ENCODE measurements at places on chromosomes 1 and 21.

- DNase-seq = peak; percentile 51
Observed at GRCh38 chr1:200205216-200205995, 177.9 kb downstream of the NR5A2 start.

- no peak for DNase-seq
Observed at GRCh38 chr1:93722081-93723031, 40.7 kb upstream of the BCAR3 start.

DNA sequence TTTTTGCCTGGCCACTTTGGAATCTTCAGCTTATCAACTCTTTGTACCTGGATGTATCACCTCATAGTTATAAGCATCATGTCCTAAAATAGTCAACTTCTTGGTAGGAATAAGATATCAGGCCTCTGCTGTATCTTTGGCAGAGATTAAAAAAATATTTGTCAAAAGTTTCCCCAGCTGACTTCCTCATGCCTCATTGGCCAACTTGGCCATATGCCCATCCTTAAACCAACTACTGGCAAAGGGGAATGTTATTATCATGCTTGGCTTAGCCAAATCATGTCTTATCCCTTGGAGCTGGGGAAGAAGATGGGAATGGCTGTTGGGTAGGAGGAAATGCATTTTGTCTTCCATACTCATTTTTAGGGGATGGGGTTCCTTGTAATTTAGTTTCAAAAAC, 23.4 kb downstream of the NFASC start:
- DNase-seq = no peak

DNA sequence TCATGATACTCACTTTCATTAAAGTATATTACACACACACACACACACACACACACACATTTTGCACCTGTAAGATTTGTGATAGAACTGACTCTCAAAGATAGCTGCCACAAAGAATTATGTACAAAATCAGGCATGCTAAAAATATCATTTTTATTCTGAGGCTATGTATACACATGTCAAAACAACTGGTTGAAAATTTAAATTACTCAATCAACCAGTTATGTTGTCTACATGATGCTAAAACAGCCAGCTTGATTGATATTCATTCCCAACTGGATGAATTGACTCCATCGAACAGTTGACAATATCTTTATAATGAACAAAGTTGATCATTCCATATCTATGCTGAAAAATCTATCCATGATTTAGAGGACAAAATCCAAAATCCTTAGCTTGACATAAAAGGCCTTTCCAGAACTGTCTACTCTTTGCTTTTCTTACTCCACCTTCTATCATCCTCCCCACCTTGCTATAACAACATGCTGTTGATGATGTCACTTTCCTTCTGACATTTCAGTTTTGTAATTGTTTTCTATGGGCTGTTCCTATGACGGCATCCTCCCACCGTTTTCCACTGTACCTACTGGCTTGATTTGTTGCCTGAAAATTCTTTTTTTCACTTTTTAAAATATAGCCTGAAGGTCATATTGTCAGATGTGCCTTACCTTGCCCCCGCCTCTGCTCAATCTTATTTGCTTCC, 321.5 kb upstream of the OLFM3 start:
- no peak for DNase-seq

DNA sequence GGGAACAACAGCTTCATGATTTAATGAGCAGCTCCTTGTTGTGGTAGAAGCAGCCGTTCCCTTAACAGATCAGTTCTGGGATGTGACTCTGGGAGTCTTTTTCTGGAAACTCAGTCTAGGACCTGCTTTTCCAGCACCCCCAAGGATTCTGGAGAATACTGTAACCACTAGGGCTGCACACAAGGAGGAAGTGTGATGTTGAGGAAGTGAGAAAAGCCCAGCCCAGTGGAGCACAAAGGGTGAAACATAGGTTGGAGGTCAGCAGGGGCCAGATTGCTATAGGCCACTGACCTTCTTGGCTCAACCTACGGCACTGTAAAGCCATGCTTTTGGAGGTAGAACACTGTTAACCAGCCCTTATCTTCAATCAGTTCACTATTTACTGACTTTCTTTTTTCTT, 10.1 kb upstream of the PLA2G5 start:
- no peak for DNase-seq

- no peak for DNase-seq
Observed at GRCh38 chr1:156625436-156626078, 6.3 kb downstream of the HAPLN2 start.

DNA sequence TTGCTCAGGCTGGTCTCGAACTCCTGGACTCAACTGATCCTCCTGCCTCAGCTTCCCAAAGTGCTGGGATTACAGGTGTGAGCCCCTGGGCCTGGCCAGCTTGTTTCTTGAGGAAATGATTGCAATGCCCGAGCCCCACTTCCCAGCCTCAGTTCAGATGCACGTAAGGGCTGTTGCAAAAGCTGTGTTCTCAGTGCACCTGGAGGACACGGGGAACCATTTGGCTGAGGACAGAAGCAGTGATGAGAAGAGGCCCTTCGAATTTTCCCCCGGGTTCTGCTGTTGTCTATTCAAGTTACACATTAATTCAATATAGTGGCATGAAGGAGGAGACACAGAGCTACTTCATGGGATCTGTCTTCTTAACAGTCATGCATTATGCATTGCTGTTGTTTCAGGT, 78.8 kb upstream of the WDR26 start:
- no peak for DNase-seq

DNA sequence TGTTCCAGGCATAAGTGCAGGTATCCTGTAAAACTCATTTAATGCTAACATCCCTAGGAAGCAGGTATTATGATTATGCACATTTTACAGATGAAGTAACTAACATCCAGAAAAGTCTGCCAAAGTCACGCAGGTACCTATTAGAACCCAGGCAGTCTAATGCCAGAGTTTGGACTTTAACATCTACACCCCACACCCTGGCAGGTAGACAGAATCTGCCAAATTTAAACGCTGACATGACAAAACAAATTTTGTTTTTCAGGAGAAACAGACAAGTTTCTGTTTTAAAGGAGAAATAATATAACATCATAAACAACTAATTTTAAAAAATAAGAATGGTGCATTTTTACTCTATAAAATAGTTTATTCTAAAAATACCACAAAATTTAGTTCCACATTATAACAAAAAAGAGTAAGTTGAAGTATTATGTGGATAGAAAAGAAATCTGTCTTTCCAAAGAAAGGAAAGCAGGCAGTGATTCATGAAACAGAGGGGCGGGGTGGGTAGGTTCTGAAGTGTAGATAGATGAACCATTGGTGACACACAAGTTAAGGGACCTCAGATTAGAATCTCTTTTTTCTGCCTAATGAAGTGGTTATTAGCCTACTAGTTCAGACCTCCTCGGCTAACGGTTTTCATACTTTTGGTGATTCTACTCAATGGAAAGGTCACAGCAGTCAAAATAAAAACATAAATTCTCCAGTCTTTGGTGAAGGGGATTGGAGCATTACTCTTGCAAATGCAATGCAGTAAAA, 1.7 kb downstream of the ASPM start:
- DNase-seq = peak; percentile 43

All from iris pigment epithelial cell (primary cell).